Smooth muscle cell of the coronary artery (primary cell): ENCODE measurements at places on chromosomes 2 and 18. TPM values are rescaled to one million over a fixed set of nuclear protein-coding genes. Genes with fewer than 3 reads are reported as not detected.

Gene IFIH1
- 2.6 and 6.3 TPM in 2 replicates for total RNA-seq

Gene SPC25
- 0.98 TPM in 1 of 2 replicates, not detected in the other for total RNA-seq

Gene LOXL3
- 25.5 and 62.8 TPM in 2 replicates for total RNA-seq

Gene LYG2
- total RNA-seq, result not detected in 2 replicates

Gene DQX1
- total RNA-seq, result not detected in 2 replicates

Gene SLC16A14
- 0.47 and 3.2 TPM in 2 replicates for total RNA-seq
